ENCODE measurements at places on chromosomes 13 and 19.
A peak's percentile ranks its signal among the peaks of the same experiment; 100 is the strongest.

- no peak for DNase-seq
These were observed at the start of gene PDE4A for GRCh38 chr19:10420444-10421239. PDE4A (plus strand) TSS chr19:10420538; CDS start chr19:10420765, 227 bp downstream.

- DNase-seq = no peak
These were observed 124.5 kb upstream of the ZNF507 start for GRCh38 chr19:32220951-32221350.

DNA sequence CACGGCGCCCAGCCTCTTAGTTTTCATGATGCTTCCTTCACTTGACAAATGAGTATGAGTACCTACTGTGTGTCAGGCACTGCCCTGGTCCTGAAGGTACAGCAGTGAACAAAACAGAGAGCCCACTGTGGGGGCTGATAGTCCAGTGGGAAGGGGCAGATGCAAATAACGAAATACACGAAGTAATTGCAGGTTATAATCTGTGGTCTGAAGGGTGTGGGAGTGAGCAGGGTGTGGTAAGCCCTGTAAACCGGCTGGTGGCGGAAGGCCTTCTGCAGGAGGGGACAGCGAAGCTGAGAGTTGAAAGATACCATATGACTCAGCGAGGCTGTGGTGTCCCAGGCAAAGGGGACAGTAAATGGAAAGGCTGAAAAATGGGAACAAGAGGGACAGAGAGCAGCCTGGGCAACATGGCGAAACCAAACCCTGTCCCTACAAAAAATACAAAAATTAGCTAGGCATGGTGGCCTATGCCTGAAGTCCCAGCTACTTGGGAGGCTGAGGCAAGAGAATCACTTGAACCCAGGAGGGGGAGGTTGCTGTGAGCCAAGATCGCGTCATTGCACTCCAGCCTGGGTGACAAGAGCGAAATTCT is 60.5 kb downstream of the MAP4K1 start:
- DNase-seq = no peak

- DNase-seq = no peak
These were observed 12.7 kb downstream of the LSM14A start for GRCh38 chr19:34184880-34185491.

DNA sequence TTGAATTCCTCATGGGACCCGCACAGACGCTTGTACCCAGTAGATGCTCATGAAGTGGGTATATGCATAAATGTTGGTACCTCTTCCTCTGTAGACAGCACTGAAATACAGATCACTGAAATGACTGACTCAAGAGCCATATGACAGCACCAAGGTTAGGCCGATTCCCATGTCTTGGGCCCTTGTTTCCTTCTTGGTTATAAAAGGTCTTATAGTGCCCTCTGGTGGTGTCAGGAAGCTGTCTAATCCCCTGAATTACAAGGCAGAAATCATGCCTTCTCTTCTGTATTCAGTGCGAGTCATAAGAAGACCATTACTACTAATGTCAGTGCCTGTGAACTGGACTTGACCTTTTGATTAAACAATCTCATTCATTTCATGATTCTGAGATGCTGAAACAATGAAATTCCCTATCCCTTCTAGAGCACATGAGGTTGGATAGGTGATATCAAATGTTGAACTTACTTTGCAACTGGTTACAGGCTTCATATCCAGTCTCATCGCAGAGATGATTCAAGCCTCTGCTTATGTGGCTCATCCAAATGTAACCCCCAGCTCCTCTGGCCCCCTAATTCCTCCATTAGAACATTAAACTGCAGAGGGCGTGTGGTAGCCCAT is 59.7 kb downstream of the SPATA13 start:
- DNase-seq = no peak

DNA sequence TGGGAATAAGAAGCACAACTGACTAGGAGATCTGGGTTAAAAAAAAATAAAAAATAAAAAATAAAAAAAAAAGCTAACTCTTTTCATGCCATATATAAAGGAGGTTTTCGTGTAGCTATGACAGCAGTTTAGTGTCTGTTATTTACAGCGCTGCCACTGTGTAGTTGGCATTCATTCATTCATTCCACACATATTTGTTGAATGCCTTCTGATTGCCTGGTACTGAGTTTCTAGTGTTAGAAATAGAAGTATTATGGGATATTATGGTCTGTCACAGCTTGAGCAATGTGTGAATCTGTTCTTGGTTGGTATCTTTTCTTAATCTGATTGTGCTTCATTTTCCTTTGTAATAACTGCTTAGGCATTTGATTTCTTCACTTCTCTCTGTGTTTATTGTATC is 237.4 kb downstream of the NBEA start:
- DNase-seq = no peak

GRCh38 chr13:23799945-23800344 is 89.3 kb downstream of the MIPEP start:
- no peak for DNase-seq

- DNase-seq = no peak
These were observed 1.3 kb downstream of the SNAPC2 start for GRCh38 chr19:7921302-7921966.

GRCh38 chr19:10288662-10289166 is 1.0 kb upstream of the ICAM5 start:
- peak; percentile 65 for DNase-seq

GRCh38 chr13:98189841-98190505 is 12.9 kb upstream of the RNF113B start:
- no peak for DNase-seq

DNA sequence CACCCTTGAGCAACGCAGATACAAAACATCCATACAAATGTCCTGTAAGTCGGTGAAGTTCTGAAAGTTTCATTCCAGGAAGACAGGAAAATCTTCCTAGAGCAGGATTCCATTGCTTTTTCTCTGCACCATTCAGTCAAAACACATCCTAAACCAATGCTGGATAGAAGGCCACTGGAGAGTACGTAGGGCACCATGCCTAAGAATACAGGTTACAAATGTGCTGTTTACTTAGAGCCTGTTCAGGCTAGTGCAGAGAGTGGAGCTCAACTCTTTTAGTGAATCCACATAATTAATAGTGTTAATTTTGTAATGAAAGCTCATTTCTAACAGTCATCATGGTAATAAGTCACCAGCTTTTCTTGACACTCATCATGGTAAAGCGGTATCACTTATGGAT is 187.6 kb downstream of the NHLRC3 start:
- DNase-seq = no peak

DNA sequence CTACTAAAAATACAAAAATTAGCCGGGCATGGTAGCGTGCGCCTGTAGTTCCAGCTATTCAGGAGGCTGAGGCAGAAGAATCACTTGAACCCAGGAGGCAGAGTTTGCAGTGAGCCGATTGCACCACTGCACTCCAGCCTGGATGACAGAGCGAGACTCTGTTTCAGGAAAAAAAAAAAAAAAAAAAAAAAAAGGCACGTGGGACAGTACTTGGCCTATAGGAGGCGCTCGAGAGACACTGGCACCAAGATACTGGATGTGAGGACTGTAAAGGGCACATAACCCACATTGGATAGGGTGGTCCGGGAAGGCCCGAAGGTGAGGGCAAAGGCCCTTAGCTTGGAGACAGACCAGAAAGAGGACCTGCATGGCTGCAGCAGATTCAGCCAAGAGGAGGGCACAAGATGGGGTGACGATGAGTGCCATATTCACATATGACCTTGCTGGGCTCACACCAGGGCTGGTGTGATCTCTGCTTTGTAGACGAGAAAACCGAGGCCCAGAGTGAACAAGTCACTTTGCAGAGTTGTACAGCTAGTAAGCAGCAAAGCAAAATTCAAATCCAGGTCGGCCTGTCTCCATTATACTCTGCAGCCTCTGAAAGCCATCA is 89.4 kb downstream of the DPF1 start:
- no peak for DNase-seq

- no peak for DNase-seq
These were observed 10.5 kb downstream of the LYL1 start for GRCh38 chr19:13092158-13092543.

DNA sequence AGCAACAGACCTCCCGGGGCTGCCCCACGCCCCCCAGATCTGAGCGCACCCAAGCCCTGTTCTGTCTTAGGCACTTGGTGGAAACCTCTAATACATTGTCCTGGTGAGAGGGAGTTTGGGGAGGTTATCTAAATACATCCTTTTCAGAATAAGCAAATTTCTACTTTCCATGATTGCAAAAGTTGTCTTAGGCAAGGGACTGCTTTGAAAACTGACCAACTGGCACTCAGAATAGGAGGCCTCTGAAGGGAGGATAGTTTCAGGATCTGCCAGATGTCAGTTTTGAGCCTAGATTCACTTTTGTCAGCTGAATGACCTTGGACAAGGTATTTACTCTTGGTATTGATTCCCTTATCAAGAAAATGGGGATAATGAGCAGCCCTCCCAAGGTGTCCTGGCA is 11.8 kb downstream of the SERP2 start:
- no peak for DNase-seq

- DNase-seq = no peak
These were observed 32.9 kb downstream of the PAN3 start for GRCh38 chr13:28171266-28171665.

- no peak for DNase-seq
These were observed 24.7 kb downstream of the ZNF136 start for GRCh38 chr19:12187625-12188024.

- DNase-seq = no peak
These were observed 883 bp downstream of the ZNF441 start for GRCh38 chr19:11767633-11768133.

GRCh38 chr19:48992581-48993174 is 431 bp downstream of the GYS1 start:
- no peak for DNase-seq

GRCh38 chr19:30442674-30443073 is 70.5 kb downstream of the ZNF536 start:
- no peak for DNase-seq

DNA sequence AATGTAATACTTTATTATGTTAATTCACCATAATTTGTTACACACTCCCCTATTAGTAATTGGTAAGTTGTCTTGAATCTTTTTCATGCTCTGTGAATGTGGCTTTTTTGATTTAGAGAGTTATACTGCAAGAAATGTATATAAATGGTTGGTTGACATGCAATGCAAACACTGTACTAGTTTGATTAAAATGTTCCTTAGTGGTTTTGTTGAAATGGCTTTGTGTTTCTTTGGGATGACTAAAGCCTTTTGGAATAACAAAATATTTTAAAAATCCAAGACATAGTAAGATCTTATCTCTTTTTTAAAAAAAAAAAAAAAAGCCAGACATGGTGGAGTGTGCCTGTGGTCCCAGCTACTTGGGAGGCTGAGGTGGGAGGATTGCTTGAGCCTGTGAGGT is 10.5 kb downstream of the LAMP1 start:
- DNase-seq = no peak

DNA sequence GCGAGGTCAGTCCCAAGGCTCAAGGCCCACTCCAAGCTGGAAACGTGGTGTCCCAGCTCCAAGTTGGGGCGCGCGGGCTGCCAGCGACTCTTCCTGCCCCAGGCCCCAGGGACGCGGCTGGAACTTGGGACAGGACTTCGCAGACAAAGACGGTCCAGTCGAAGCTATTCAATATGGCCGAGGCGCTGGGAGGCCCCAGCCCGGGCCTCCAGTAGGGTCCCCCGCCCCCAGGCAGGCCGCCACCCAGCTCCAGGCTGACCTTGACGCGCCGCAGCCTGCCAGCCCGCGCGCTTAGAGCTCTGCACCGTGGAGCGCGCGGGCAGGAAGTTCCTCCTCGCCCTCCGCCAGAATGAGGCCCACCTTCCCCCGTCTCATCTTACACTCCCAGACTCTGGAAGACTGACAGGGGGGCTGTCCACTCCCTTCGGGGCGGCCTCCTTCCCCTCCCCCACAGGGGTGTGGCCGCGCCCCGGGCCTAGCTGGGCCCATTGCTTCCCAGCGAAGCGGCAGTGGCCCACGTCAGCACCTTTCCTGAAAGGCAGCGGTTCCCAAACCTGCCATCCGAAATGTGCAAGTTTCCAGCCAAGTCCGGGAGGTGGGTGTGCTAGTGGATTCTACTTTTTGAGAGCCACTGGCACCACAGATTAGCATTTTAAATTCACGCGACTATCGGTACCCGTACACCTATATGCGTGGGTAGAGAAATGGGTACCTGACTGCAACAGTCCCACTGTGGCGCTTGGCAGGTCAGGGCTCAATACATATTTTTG is at the start of gene CCDC8:
Gene CCDC8 (minus strand): TSS at position 303 of the 770 bp plus-strand sequence. CDS start 754 bp downstream, outside the sequence.
- peak; percentile 97 for DNase-seq

DNA sequence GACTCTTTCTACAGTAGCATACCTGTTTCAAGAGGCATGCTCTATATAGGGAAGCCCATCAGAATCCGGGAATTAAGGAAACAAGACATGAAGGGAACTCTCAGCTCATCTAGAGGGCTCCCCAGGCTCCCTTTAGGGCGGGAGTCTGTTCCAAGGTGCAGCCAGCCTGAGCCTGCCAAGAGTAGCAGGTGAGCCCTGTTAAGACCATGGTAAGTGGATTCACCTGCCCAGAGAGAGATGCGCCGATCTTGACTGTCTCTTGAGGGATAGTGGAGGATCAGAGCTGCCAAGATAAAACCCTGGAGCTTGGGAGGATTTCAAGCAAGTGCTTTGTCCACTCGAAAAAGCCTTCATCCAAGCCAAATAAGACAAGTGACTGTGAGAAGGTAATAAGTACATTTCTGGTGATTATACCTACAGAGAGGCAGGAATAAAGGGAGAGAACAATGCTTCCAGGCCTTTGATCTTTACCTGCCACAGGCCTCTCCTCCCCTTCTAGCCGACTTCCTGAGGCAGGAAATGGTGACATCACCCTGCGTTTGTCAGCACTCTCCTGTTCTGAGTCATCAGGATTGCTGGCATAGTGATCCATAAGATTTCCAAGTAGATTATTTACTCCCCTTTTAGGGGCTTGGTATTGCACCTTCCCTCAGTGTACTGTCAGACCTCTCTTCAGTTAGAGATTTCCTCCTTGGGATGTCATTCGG is 31.5 kb downstream of the KLF5 start:
- DNase-seq = no peak

Data from left forelimb (tissue), 1 donor.